ENCODE measurements at places on chromosomes 5 and 9.
A peak's percentile ranks its signal among the peaks of the same experiment; 100 is the strongest.

DNA sequence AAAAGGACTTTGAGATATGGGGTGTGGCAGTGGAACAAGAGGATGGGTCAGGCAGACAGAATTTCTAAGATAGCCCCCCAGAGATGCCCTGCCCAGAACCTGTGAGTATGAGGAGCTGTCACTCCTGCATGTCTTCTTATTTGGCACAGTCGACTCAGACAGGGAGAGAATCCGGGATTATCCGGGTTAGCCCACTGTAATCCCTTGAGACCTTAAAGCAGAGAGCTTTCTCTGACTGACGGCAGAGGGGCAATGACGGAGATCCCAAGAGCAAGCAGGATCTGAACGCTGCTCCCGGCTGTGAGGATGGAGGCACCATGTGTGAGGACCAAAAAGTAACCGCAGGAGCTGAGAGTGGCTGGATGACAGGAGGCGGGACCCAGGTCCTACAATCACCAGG is 8.8 kb upstream of the NHP2 start:
- no peak for DNase-seq

- no peak for DNase-seq
These were observed 3.6 kb upstream of the DCP2 start for GRCh38 chr5:112973036-112973435.

DNA sequence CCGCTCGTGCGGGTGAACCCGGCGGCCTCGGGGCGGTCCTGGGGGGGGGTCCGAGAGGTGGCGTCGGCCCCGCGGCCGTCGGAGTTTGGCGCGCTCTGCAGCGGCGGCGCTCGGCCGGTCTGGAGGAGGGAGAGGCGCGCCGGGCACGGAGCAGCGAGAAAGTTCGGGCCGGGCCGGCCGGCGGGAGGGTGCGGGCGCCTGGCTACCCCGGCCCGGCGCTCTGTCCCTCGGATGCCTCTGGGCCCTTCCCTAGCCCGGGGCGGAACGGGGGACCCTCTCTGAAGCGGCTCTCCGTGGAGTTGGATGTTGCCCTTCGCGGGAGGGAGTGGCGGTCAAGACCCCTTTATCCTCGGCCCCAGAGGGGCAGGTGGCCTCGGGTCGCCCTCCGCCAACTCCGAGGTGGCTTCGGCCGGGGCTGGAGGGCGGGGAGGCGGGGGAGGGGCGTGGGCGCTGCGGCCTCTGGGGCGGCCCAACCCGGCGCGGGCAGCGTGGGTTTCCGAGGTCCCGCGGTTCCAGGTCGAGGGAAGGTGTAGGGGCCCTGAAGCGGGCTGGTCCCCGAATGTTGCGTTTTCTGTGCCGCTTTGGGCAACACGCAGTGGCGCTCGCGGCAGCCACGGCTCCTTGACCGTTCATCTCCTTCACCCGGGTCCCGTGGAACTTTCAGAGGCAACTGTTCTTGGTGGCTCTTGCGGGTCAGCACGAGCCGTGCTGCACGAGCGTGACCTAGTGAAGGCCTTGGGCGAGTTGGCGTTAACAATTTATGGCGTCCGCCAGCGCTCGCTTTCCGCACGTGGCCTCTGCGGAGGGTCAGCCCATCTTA is 290.5 kb downstream of the DOCK8 start:
- DNase-seq = peak; percentile 6

DNA sequence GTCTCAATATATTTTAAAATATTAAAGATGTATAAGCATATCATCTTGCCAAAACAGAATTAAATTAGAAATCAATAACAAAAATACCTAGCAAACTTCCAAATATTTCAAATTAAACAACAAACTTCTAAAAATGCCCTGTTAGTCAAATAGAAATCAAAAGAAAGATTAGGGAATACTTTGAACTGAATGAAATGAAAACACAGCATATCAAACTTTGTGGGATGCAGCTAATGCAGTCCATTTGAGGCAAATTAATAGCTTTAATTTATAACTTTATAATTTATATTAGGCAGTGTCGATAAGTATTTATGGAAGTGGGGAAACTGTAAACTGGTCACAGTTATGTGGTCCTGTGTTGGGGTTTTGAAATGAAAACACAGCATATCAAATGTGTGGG is 17.1 kb downstream of the SLC6A3 start:
- no peak for DNase-seq

GRCh38 chr9:137251490-137252268 is 593 bp downstream of the STPG3 start:
- no peak for DNase-seq

DNA sequence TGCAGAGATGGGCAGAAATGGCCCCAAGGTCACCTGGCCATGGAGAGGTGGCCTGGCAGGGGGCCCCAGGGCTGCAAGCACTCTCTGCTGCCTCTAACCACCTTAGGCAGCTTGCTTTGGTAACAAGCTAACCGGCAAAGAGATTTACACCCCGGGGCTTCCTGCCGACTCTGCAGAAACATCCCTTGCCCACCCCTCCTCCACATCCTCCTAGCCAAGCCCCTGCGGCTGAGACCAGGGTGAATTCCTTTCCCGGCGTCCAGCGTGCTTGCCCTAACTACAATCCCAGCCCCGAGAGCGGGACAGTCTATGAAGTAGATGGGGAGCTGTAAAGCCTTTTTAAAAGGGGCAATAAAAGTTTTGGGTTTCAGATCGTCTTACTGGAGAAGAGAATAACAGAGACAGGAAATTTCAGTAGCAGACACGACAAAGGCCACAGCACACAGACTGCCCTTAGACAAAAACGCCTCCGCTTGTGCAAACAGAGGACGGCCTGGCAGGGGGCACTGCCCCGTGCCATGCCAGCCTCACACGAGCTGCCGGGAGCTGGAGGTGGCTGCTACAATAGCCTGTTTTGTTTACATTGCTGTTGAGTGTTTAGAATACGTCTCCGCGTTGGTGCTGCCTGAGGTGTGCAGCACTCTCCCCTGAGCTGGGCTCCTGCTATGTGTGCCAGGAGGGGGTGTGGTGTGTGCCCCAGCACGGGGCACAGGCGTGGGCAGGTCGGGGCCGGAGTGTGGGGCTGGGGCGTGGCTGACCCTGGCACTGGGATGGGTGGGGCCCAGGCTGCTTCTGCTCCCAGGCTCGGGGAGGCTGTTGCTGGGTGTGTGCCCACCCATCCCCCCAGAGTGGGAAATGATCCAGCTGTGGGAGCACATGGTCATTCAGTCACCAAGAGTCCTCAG is 15.3 kb downstream of the MYMK start:
- no peak for DNase-seq

- no peak for DNase-seq
These were observed 211.1 kb downstream of the ICE1 start for GRCh38 chr5:5633579-5633978.

DNA sequence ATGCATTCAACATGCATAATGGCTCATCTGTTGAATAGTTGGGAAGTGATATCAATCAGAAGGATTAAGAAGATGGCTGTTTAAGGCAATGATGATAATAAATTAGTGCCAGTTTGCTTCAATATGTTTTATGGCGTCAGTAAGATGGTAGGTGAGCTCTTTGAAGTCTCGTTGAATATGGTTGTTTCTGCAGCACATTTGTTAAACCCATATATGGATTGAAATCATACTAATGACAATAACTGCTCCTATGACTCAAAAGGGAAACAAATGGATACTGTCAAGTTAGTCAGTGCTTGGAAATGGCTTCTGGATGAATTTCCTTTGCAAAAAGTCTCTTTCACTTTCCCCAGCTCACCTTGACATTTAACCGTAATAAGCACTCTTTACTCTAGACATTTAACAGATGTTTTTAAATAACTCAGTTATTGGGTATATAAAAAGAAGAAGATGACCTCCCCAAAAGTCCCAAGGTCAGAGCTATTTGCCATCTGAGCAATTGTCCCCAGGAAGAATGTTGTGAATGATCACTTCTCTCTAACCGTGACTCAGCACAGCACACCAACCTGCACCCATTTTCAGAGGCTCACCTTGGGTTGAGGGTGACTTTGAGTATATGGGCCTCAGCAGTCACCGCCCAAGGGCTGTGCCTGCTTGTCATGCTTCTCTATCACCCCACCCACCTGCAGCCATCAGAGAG is 133.4 kb downstream of the GRIA1 start:
- DNase-seq = no peak

GRCh38 chr9:10146517-10147331 is 466.1 kb downstream of the PTPRD start:
- no peak for DNase-seq

DNA sequence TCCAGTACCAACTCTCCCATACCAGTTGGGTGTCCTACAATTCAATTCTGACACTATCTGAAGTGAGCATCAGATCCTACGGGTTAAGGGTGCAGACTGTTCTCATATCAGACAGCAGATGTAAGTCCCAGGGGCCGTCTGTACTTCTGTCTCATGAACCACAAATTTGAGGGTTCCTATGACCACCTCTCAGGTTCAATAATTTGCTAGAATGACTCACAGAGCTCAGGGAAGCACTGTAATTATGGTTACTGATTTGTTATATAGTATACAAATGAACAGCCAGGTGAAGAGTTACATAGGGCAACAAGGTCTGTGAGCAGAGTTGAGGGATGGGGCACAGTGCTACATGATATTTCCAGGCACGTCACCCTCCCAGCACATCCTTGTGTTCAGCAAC is 499.1 kb downstream of the DMAC1 start:
- no peak for DNase-seq

- peak; percentile 81 for DNase-seq
These were observed 545 bp downstream of the CDKN2B-AS1 start for GRCh38 chr9:21995006-21995665.

GRCh38 chr5:119395080-119395836 is 39.4 kb downstream of the TNFAIP8 start:
- DNase-seq = no peak

- DNase-seq = no peak
These were observed 8.0 kb downstream of the PDLIM4 start for GRCh38 chr5:132265336-132266030.

DNA sequence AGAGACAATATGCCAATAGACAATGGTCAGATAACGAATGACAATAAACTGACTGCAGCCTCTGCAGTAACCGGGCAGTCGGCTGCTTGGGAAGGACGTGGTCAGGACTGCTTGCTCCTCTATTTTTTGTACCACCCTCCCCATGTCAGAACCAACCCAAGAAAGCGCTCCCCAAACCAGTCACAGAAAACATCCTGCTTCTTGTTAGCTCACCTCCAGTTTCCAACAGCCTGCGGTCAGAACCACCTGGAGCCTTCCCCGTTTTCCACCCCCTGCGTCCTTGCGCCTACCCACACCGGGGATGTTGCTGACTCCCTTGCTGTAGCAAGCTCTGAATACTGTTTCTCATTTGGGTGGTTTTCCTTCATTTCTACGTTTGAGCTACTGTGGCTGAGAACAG is 1.7 kb upstream of the MRNIP start:
- no peak for DNase-seq

DNA sequence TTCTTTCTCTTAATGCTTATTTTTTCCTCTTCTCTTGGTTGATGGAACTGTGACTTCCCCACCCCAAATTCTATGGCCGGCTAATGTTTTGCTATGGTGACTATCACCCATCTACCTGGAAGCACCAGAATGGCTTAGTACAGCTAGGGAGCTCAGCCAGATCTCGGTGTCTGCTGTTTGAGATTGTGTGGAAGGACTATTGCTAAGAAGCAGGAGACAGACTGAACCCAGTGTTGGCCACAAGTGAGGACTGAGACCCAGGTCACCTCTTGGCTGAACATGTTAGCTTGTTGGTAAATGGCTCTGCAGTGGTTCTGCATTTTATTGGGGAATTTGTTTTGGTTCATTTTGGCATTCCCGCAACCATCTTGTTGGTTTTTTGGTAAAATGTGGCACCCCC is 2.7 kb downstream of the PRRC2B start:
- DNase-seq = no peak

- DNase-seq = no peak
These were observed 97.5 kb downstream of the MLLT3 start for GRCh38 chr9:20524776-20525175.

GRCh38 chr5:160044967-160045366 is 36.0 kb downstream of the TTC1 start:
- no peak for DNase-seq

GRCh38 chr9:121576281-121577075 is 75.0 kb upstream of the DAB2IP start:
- no peak for DNase-seq

DNA sequence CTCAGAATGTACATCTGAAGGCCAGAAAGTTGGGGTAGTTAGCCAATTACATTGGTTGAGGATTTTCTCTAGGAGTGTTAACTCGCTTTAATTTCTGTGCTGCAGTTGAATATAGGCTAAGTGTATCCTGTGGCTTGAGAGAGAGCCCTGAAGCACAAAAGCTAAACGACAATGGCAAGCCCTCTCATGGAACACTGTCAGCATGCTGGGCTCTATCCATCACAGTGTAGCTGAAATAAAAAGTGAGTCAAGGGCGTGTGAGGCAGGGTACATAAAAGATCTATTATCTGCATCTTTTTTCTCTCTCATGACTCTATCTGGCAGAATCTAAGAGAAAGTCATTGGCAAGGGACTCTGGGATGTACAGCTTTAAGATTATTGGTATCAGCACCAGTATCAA is 254.2 kb upstream of the GRIA1 start:
- no peak for DNase-seq

DNA sequence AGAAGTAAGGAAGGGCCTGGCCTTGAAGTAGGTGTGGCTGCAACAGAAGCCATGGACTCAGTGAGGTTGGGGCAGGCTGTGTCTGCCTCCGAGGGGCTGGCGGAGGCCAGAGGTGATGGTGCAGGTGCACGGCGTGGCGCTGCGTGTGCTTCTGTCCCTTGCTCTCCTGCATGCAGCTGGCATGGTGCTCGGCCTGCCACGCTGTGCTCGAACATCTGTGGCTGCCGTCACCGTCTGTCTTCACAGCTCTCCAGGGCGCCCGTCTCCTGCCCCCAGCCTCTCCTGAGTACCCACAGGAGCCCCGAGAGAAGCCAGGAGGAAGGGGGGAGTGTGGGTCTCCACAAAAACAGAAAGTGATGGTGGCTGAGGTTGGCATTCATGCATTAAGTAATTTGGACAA is 193.7 kb downstream of the CACNA1B start:
- DNase-seq = no peak

DNA sequence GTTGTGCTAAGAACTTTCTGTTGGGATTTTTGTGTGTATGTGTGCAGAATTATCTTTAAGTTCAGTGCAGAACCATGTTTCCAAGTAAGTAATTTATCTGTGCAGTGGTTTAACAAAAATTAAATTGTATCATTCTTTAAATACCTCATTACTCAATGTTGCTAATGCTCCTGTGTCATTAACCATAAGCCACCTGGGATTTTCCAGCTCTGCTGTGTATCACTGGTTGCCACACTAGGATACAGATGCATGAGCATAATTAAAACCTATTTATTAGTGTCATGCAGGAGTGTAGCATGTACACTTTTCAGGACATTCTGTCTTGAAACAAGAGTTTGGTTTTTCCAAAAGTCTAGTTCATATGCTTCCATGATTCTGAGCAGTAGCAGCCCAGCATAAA is 120.4 kb upstream of the PTGER4 start:
- no peak for DNase-seq

GRCh38 chr5:157680239-157680638 is 8.9 kb downstream of the C5orf52 start:
- no peak for DNase-seq

GRCh38 chr9:19473605-19474004 is 64.8 kb downstream of the ACER2 start:
- no peak for DNase-seq

- DNase-seq = no peak
These were observed 1057.8 kb upstream of the WWC1 start for GRCh38 chr5:167233507-167234220.

GRCh38 chr9:111484572-111484894 is 350 bp upstream of the ECPAS start:
- DNase-seq = no peak

Data from activated naive CD4-positive, alpha-beta T cell treated with Interleukin-2 at 50 U/mL for 16 hours (primary cell).